Cerebellar cortex (tissue), 1 donor: ENCODE measurements at places on chromosomes 16 and 17.

GRCh38 chr17:75011401-75012095 is 922 bp upstream of the MRPL58 start:
- peak; percentile 96 for DNase-seq

DNA sequence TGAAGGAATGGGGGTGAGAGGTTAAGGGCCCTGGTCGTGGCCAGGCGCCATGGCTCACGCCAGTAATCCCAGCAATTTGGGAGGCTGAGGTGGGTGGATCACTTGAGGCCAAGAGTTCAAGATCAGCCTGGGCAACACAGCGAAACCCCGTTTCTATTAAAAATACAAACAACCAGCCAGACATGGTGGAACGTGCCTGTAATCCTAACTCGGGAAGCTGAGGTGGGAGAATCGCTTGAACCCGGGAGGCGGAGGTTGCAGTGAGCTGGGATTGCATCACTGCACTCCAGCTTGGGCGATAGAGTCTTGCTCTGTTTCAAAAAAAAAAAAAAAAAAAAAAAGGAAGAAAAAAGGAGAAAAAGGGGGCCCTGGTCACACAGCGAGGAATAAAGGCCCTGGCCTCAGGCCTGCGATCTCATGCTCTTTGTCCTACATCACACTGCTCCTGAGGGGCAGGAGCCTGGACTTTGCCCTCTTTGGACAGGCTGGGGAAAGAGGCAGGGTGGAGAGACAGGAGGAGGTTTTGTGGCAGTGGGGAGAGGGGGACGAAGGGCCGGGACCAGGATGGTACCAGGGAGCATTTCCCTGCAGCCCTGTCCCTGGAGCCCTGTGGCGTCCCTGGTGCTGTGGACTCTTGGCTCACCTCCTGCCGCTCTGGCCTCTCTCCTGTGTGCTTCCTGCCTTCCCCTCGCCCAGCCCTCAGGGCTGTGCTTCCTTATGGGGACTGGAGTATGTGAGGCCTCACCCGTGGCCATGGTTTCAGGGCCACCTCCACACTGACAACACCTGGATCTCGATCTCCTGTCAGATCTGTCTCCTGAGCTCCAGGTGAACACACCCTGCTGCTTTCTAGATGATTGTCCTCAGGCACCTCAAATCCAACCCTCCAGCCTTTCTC is 19.7 kb upstream of the SLC25A19 start:
- DNase-seq, result no peak

DNA sequence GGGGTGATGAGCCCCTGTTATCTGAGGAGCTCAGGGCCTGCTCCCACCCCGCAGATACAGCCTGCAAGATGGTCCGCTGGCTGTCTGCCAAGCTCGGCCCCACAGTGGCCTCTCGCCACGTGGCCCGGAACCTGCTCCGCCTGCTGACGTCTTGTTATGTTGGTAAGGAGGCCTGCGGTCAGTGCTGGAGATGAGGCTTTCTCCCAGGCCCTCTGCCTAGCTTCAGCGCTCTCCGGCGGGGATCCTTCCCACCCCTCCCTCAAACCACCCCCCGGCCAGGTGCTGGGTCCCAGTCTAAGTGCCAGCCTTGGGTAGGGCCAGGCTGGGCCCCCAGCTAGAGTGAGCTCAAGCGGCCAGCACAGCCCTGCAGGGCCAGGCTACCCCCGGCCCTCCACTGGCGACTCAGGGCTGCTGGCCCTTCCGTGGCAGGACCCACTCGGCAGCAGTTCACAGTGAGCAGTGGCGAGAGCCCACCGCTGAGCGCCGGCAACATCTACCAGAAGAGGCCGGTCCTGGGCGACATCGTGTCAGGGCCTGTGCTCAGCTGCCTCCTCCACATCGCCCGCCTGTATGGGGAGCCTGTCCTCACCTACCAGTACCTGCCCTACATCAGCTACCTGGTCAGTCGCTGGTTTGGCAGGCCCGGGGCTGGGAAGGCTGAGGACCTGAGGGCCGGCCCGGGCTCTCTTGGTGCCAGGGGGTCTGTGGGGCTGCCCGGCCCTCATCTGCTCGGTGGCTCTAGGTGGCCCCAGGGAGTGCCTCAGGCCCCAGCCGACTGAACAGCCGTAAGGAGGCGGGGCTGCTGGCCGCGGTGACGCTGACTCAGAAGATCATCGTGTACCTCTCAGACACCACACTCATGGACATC is 6.1 kb downstream of the WDR81 start:
- DNase-seq, result peak; percentile 69

DNA sequence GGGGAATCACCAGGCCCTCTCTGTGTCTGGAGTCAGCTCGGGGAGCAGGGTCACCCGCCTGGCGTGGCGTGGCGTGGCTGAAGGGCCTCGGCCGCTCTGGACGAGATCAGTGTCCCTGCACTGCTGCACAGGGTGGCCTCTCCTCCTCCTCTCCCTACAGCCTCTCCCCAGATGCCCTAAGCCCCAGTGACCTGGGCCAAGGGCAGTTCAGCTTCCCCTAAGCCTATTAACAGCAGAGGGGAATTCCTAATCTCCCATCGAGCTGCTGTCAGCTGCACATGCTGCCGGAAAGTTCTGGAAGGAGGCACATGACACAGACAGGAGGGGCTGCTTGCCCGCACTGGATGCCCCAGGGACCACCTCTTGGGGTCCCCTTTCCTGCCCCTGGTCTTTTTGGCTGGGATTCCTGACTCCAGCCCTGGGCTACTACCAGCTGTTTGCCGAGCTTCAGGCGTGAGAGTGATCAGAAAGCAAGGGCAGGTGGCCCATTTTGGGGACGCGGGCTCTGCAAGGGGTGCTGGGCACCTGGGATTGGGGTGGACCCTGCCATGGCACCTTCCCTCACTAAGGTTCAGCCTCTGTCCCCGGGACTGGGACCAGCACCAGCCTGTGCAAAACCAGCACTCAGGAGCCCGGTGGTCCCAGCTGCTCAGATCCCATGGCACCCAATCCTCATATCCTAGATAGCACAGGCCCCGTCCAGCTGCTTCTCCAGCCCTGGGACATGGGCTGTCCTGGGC is 794 bp downstream of the PDE6G start:
- no peak for DNase-seq

- no peak for DNase-seq
Measured at GRCh38 chr16:89934611-89935553, 11.7 kb downstream of the TUBB3 start.

- no peak for DNase-seq
Measured at GRCh38 chr17:73302189-73302588, 9.6 kb downstream of the CDC42EP4 start.

- no peak for DNase-seq
Measured at GRCh38 chr17:66211047-66211810, 18.0 kb downstream of the APOH start.
